ENCODE measurements at places on chromosomes 5 and 9.

DNA sequence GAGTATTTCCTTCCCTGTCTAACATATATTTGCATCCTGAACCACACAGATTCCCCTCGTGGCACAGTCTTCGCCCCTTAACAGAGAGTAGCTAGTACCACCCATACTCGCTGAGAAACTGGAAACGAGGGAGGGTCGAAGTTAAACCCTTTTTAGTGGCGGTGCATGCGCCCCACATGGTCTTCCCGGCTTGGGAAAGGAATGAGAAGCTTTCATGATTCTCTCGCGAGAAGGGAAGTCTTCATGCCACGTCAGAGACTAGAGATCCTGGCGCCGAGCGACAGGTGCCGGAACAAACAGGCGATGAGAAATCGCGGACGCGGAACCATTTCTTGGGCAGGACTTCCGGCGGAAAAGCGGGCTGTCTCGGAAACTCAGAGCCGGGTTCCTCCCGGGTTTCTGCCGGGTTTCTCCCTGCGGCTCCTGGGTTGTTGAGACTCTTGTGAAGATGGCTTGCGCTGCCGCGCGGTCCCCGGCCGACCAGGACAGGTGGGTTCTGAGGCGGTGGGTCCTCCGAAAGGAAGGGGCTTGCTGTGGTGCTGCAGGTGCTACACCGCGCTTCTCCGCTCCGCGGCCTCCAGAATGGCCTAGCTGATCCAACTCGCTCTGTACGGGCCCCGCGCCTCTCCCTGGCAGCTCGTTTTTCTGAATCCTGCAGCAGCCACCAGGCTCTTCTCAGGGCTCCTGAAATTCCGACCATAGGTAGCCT is at the start of gene SRP19:
TSS of gene SRP19 (plus strand) at position 359 of the 709 bp plus-strand sequence. CDS start at position 449, 90 bp downstream.
- peak; percentile 98 for DNase-seq

DNA sequence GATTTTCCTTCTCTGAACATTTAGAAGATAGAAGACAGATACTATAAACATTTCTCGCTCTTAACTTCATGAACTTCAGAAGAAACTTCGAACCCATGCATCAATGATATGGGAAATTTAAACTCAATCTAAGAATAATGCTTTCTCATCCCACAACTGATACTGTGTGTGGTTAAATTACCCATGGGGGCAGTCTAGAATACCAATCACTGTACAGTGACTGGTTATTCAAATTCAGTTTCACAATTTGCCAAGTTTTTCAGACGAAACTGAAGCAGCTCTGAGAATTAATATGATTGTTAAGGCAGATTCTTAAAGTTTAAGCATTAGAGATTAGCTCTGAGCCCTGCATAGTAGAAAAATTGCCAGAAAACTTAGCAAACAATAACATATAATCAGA is 431.0 kb downstream of the SH3GL2 start:
- DNase-seq = no peak

DNA sequence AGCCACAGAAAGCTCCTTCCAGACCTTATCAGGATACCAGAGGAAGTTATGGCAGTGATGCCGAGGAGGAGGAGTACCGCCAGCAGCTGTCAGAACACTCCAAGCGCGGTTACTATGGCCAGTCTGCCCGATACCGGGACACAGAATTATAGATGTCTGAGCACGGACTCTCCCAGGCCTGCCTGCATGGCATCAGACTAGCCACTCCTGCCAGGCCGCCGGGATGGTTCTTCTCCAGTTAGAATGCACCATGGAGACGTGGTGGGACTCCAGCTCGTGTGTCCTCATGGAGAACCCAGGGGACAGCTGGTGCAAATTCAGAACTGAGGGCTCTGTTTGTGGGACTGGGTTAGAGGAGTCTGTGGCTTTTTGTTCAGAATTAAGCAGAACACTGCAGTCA is 70.8 kb upstream of the ENTREP1 start:
- no peak for DNase-seq

- DNase-seq = no peak
Measured at GRCh38 chr9:72205513-72205912, 56.3 kb downstream of the GDA start.

DNA sequence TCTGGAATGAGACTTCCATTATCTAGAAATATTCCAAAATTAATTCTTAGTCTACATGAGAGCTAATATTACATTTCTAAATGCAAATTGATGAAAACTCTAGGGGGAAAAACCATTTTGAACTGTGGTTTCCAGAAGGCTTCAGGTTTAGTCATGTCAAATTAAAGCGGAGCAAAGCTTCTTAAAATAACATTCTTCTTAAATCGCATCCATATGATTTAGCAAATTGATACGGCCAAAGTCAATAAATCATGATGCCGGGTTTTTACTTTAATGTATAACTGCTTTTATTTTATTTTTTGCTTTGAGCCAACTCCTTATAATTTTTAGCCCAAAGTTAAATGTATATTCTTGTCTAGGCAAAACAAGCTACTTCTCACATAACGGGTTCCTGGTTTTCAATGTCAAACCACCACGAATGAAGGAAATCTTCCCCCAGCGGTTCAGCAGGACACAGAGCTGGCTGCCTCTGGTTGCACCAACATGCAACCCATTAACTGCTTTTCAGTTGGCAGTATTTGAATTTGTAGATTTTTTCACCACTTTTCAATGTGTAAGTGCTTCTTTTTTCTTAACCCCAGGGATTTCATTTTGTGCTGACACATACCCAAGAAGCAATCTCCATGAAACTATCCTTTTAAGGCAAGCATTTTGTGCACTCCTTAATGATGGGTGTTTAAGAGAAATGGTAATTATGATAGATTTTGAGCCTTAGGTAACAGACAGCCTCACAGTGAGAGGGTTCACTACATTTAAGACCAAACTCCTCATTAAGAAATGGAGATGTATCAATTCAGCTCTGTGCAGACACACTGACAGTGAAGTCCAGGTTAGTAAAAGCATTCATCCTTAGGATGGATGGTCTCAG is 35.5 kb downstream of the EFNA5 start:
- no peak for DNase-seq

GRCh38 chr5:90691533-90691932 is 132.9 kb downstream of the ADGRV1 start:
- DNase-seq = no peak

DNA sequence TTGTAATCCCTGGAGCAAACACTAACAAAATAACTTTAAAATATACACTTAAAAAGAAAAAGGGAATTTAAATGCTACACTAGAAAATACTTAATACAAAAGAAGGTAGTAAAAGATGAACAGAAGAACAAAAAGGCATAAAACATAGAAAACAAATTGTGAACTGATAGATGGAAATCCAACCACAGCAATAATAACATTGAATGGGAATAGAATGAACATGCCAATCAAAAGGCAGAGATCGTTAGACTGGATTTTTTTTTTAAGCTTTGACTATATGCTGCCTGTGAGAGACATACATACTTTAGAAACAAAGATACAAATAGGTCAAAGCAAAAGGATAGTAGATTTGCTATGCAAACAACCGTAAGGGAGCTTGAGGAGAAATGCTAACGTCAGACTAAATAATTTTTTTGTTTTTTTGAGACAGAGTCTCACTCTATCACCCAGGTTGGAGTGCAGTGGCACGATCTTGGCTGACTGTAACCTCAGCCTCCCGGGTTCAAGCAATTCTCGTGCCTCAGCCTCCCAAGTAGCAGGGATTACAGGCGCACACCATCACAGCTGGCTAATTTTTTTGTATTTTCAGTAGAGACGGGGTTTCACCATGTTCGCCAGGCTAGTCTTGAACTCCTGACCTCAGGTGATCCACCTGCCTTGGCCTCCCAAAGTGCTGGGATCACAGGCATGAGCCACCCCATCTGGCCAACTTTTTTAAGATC is 6.5 kb downstream of the ABO start:
- DNase-seq = no peak

DNA sequence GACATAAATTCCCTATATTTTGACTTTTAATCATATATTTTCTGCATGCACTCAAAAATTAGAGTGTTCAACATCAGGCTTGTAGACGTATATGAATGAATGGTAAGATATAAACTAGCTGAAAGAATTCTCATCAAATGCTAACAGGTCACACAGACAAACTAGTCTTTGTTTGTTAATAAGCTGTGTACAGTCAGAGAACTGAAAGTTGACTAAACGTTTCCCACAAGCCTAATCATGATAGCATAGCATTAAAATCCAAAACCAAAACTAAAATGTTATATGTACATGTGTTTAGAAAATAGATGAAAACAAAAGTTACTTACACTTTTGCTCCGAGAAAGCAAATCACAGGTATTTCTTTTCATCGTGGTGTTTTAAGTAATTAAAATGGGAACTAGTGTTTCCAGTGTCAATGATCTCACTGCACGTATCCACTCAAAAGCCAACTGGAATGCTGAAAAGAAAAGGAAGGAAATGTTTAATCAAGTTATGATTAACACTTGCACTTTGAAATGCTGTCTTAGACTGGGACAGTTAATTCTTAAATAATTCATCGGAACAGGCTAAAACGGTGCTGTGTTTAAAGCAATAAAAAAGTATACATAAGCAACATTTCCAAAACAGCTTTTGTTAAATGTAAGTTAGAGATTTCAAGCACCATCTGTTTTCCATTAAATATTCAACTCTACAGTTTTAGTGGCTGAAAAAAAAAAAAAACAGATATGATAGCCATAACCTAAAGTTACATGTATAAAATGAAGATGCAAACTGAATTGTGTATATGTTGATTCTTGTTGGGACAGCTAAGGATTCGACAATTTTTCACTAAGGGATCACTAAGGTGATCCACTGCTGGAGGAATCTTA is 291.9 kb upstream of the PDE4D start:
- no peak for DNase-seq

DNA sequence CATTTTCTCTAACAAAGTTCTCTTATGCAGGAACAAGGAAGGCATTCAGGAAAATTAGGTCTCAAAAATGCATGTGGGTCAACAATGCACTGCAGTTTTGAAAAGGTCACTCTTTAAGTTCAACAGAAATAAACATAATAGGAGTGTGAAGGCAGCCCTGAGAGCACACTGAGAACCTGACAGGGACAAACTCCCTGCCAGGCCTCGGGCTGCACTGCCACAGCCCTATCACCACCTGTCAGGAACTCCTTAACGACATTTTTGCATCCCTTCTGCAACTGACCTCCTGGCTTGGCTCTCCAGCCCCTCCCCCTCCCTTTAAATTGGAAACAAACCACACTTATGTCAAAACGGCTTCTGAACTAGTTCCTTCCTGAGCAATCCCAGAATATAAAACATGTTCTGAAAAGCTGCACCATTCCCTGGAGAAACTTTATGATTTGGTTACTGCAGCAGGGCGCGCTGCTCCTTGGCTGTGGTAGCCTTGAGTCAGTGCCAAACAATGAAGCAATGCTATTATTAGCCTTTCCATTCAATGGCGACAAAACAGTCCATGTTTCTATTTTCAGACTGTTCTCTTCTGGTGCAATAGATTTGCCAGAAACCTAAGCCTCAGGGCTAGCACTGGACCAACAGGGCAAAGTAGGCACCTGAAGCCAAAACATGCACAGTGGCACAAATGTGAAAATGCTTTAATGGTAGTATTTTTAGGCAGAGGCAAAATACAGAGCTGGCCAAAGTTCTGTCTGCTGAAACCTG is 160.1 kb upstream of the ZNF608 start:
- peak; percentile 68 for DNase-seq

GRCh38 chr5:137145721-137146120 is 353.4 kb downstream of the SPOCK1 start:
- peak; percentile 5 for DNase-seq

DNA sequence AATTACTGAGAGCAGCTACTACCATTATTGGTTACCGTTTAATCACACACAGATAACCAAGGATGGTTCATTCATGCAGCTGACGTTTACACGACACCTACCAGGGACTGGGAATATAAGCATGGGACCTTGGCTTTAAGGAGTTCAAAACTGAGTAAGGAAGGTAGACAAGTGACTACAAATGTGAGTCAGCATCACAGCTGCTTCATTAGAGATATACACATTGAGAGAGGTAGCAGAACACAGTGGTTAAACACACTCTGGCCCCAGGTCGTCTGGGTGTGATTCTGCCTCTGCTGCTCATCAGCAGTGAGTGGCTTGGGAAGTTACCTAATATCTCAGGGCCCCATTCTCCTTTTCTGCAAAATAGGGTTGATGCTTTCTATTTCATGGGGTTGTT is 268.6 kb downstream of the NR3C1 start:
- no peak for DNase-seq

GRCh38 chr9:97847474-97848214 is 5.4 kb upstream of the FOXE1 start:
- DNase-seq = no peak

DNA sequence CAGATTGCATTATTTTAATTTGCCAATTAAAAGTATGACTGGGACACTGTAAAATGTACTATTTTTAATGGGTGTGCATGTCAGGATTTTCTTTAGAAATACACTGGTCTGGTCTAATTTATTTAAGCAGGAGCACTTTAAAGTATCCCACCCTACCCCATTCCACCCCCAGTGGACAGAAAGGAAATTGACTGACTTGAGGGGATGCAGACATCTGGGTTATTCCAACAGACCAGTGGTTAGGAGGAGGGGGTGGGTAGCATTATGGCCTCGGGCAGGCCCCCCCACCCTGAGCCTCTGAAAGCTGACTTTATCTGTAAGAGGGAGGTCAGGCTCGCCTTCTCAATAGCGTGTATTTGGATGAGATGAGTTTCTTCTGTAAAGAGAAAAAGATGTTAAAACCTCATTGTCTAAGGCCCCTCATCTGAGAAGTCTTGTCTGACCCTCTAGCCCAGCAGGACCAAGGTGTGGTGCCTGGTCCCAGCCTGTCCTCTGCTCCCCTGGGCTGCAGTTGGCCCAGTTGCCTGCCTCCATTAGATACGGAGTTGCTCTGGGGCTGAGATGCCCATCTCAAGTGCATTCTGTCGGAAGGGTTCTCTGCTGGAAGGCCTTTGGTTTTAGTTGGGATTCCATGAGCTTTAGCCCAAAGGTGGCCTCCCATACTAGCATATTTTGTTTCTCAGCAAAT is 4.4 kb downstream of the HNRNPAB start:
- DNase-seq = no peak

Measured in amniotic epithelial cell (primary cell).